Activated CD4-positive, CD25-positive, alpha-beta regulatory T cell treated with anti-CD3 and anti-CD28 coated beads, Interleukin-2, amount 50 U/mL, for 72 hours (primary cell): ENCODE measurements at places on chromosomes 12 and 14.

GRCh38 chr12:32115404-32116104 lies 8.9 kb downstream of the BICD1 start:
- no peak for DNase-seq

DNA sequence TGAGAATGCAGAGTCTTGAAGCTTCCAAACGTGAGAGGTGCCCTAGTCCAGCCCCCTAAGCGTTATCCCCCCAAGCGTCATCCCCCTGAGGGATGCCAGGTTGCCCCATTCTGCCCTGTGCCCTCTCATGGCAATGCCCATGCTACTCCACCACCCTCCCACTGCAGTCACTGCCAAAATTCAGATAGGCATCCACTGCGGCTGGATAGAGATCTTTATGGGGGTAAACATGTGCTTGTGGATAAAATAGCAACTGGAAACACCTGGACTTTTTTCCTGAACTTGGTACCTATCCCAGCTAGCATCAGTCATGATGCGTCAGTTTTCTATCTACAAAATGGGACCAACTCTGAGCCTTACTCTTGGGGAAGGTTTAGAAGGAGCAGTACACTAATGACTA lies 92.7 kb upstream of the HOXC13 start:
- no peak for DNase-seq

- DNase-seq, result no peak
These were observed 194.3 kb downstream of the CPNE8 start for GRCh38 chr12:38711054-38711453.

- no peak for DNase-seq
These were observed 4.4 kb downstream of the PSMA6 start for GRCh38 chr14:35296545-35296944.

DNA sequence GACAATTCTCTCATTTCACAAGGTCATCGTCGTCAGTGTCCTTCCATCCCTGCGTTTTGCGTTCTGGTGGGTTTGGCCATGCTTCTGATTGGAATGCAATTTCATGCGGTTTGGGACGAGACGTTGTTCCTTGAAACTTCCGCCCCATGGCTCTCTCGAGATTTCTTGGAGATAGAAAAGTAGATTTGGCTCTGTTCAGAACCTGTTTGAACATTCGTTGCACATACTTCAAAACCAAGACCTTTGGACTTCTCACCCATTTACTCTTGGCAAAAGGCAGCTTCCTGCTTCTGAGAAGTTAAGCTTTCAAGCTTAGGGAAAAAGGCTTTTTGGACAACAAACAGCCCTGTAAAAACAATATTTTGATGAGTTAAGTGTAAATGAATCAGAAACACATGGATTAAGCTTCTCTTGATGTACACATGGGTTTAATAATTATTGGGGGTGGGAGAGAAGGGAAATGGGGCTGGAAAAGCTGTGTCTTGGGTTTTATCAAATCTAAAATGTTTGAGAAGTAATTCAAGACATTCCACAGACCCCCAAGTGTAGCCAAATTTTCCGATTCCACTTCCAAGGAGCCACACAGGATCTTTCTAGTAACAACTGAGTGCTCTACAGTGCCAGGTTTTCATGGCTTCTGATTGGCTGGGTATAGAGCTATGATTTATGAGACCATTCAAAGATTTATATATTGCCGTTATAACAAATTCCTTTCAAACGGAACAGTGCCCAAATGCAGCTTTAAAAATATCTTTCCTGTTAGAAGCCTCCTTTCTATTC lies 467.2 kb downstream of the MED13L start:
- no peak for DNase-seq

- DNase-seq, result no peak
These were observed 794.5 kb upstream of the TBX3 start for GRCh38 chr12:115478505-115478904.

DNA sequence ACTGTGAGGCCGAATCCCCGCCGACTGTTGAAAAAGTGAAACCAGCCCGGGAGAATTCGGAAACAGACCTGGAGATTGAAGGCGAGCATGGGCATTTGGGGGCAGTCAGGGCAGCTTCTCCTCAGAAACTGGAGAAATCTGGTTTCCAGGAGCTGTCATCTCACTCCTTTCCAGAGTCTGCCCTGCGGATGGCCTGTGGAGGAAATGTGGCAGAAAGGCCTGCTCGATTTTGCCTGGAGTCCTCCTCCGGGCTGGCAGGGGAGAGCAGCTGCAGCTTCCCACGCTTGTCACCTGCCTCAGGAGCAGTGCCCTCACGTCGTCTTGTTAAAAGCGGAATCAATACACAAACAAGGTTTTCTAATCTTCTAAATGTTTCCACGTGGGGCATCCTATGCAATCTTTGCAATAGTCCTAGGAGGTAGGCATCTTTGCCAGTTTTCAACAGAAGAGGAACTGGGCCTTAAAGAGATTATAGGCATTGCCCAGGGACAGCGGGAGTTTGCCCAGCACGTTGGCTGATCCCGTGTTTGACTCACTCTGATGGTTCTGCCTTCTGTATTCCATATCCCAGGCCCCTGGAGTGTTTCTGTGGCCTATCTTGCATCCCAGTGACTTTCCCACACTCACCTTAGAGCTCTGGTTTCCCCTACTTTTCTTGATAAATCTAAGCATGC lies 2.3 kb downstream of the LRRC74A start:
- DNase-seq, result no peak

GRCh38 chr12:128318946-128319345 lies 52.0 kb downstream of the TMEM132C start:
- no peak for DNase-seq

GRCh38 chr12:117100251-117100650 lies 1.0 kb upstream of the TESC start:
- DNase-seq, result no peak

GRCh38 chr14:100526632-100527031 lies 60.6 kb downstream of the BEGAIN start:
- no peak for DNase-seq

GRCh38 chr12:91183551-91183950 lies 934 bp upstream of the DCN start:
- no peak for DNase-seq

DNA sequence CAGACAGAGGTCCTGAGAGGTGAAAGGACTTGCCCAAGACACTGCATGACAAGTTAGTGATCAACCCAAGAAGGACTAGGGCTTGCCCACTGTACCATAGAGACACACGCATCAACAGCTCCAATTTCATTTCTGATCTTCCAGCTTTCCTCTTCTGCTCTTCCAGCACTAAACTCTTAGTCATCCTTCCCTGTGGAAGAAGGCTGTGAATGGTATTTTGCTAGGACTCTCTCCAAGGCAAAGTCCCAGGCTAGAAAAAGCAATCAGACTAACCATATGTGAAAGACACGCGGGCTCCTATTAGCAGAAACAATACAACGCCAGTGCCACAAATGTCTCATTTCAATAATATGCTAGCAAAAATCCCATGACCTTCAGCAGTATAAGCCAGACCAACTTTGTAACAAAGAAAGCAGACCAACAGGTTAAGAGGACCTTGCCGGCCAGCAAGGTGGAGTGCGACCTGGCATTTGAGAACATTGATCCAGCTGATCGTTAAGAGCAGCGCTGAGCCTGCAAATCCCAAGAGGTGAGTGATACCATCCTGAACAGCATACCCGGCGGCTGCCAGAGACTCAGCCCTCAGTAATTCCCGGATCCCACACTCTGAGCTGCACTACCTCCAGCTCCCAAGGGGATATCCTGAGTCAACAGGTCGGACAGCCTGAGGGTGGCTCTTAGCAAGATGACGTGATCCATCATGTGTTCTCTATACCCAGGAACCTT lies 132.5 kb downstream of the FOXN3 start:
- DNase-seq, result no peak

DNA sequence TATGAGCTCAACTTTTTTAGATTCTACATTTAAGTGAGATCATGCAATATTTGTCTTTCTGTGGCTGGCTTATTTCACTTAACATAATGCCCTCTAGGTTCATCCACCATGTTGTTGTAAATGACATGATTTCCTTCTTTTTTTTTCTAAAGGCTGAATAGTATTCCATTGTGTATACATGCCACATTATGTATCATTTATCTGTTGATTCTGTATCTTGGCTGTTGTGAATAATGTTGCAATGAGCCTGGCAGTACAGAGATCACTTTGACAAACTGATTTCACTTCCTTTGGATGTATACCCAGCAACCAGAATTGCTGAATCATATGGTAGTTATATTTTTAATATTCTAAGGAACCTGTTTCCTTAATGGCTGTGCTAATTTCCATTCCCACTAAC lies 19.1 kb downstream of the FBXW8 start:
- no peak for DNase-seq

GRCh38 chr12:126883697-126884096 lies 1383.3 kb upstream of the TMEM132C start:
- no peak for DNase-seq

- peak; percentile 45 for DNase-seq
These were observed 127.1 kb downstream of the FIGNL2 start for GRCh38 chr12:51721282-51721940.

DNA sequence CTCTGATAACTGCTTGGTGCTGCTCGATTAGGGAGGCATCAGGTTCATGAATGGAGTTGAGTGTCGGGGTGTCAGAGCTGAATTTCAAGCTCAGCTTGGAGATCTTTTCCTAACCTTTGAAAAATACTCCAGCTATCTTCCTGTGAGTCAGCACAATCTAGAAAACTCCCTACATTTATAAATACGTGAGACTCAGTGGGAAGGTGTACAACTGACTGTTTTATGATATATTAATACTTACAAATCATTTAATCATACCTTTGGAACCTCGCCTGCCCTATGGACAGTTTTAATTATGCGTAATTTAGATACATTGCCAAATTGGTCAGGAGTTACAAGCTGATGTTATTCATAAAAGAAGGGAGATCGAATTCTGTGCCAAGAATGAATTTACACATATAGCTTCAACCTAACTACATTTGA lies 961 bp downstream of the CMAS start:
- no peak for DNase-seq

GRCh38 chr14:65945327-65945726 lies 532.8 kb downstream of the FUT8 start:
- DNase-seq, result no peak

- peak; percentile 88 for DNase-seq
These were observed 9.2 kb downstream of the PHB2 start for GRCh38 chr12:6961278-6961694.

DNA sequence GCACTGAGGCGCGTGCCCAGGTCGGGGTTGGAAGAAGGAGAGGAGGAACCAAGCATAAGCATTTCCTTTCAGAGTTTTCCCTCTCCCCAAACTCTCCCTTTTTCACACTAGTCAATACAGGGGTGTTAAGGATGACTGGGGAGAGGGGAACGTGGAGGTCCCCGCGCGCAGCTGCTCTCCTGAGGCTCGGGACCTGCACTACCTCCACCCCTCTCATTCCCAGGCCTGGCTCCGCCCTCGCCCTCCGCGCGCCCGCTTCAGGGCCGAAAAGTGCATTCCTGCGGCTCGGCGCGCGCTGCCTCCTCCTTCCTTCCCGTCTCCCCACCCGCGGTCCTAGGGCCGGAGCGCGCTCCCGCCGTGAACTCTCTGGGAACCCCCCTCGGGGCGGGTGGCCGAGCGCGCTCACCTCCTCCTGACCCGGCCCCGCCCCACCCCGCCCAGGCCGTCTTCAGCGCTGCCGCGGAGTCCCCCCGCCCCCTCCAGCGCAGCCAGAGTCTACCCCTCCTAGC lies 11.3 kb downstream of the RARG start:
- peak; percentile 66 for DNase-seq

GRCh38 chr14:69475194-69475818 lies 9.2 kb upstream of the PLEKHD1 start:
- no peak for DNase-seq

GRCh38 chr14:83470959-83471695 lies 1937.5 kb upstream of the SEL1L start:
- no peak for DNase-seq

DNA sequence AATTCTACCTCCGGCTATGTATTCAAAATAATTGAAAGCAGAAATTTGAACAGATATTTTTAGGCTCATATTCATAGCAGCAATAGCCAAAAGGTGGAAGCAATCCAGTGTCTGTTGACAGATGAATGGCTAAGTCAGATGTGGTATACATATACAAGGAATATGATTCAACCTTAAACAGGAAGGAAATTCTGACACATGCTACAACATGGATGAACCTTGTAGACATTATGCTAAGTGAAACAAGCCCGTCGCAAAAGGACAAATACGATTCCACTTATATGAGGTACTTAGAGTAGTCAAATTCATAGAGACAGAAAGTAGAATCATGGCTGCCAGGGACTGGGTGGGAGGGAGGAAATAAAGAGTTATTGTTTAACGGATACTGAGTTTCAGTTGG lies 331.6 kb downstream of the PCNX1 start:
- no peak for DNase-seq

DNA sequence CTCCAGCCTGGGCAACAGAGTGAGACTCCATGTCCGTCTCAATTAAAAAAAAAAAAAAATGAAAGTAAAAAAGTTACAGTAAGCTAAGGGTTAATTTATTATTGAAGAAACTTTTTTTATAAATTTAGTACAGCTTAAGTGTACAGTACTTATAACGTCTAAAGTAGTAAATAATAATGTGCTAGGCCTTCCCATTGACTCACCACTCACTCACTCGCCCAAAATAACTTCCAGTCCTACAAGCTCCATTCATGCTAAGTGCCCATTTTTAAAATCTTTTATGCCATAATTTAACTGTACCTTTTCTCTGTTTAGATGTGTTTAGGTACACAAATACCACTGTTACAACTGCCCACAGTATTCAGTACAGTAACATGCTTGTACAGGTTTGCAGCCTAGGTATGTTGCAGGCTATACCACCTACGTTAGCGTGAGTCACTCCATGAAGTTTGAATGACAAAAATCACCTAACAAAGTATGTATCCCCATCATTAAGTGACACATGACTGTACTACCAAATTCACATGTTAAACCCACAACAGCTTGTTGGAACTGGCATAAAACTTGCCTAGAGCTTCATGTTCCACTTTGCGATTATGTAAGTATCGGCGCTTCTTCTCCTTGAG lies 10.7 kb downstream of the KANSL2 start:
- DNase-seq, result no peak

DNA sequence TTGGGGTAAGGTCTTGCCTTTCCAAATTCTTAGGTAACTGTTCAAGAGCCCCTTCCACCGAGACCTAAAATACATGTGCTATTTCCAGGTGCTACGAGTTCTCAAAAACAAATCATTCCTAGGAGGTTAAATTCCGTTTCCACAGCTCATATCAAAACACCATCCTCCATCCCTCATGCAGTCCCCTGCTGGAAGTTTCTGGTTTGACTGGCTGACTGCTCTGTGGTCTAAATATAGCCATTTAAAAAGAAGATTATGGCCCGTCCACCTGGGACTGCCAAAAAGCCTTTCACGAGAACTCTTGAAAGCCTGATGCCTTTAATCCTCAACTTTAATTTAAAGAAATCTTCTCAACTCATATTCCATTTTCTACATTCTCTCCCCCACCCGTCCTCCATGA lies 201.5 kb upstream of the MYL2 start:
- DNase-seq, result no peak

GRCh38 chr12:47868041-47868440 lies 36.8 kb downstream of the VDR start:
- no peak for DNase-seq
